ENCODE measurements at places on chromosomes 3 and 15.
A peak's percentile ranks its signal among the peaks of the same experiment; 100 is the strongest.

- no peak for DNase-seq
Observed at GRCh38 chr15:64284042-64284441, 71.9 kb downstream of the CSNK1G1 start.

GRCh38 chr15:70463453-70463834 lies 299.9 kb downstream of the UACA start:
- no peak for DNase-seq

DNA sequence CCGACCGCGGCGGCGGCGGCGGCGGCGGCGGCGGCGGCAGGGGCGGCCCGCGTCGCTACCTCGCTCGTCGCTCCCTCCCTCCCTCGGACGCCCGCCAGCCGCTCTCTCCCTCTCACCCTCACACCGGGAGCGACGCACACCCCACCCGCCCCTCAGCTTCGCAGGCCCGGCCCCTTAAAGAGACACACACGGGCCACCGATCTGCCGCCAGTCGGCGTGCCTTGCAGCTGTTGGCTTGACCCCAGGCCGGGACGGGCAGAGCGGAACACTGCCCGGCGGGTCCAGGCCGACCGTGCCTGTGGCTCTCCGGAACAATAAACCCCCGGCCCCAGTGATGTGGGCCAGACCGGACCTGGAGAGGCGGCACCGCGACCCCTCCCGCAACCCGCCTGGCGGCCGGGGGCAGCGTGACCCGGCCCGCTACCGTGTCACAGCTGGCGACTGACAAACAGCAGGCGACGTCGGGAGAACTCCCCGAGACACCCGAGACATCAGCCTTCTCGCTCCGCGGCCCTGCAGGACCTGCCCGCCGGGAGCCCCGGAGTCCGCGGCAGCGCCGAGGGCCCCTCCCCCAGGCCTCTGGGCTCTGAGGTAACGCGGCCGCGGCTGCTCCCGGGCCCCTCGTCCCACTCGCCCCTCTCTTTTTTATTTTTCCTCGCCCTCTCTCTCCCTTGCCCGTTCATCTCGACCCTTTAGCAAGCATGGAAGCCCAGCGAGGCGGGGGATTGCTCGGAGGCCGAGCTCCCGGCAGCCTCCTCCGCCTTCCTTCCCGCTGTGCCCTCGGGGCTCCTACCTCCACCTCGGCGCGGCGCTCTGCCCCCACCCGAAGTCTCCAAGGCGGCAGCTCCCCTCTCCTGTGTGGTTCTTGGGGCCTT lies at the start of gene SETD2:
TSS of gene SETD2 (minus strand) at position 107 of the 875 bp plus-strand sequence. CDS start 189 bp downstream, outside the sequence.
- DNase-seq, result peak; percentile 79

GRCh38 chr3:86830566-86830965 lies 160.4 kb downstream of the VGLL3 start:
- DNase-seq, result peak; percentile 65

GRCh38 chr3:112111785-112112402 lies 21.2 kb downstream of the GCSAM start:
- DNase-seq, result no peak

DNA sequence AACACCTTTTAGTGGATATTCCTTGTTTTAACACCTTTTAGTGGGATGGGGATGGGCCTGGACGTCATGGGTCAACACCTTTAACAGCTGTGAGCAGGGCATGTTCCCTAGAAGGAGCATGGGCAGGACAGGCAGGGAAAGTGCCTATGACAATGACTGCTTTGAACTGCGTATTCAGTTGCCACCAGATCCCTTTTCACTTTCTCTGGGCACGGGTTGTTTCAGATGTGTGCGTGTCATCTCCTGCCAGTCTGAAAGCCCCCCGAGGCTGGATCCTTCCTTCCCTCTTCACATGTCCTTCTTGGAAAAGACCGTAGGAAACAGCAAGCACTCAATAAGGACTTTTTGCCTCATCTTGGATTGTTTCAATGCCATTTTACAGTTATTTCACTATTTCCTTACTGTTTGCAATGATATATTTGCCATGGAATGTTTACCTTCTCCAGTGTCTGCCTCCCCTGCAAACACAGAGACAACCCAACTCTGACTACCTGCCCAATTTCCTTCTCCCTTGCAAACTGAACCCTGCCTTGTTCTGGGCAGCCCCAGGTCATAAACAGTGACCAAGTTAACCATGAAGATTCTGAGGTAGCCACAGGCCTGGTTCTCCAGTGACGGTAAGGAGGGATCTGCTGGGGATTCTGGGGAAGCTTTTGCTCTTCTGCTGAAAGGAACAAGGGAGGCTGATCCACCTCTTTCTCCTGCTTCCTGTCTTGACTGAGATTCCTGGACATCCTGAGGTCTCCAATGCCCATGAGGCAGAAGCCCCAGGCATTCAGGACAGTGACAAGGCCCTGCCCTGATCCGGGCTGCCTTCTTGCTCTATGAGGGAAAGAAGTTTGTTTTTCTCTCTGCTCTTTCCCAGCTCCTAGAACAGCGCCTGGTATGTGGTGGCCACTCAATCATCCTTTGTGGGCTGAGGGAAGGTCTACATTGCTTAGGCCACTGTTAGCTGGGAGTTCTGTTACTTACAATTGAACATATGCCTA lies 51.8 kb downstream of the NOX5 start:
- DNase-seq, result no peak
